ENCODE measurements at places on chromosomes 4 and X. TPM values are rescaled to one million over a fixed set of nuclear protein-coding genes. Genes with fewer than 3 reads are reported as not detected.

Gene SERPINA7
- total RNA-seq: not detected

GRCh38 chrX:13283512-13283911 lies 36.3 kb downstream of the ATXN3L start:
- no peak for DNase-seq

Gene EXOC1L
- total RNA-seq: not detected

Gene NPFFR2
- total RNA-seq: not detected

DNA sequence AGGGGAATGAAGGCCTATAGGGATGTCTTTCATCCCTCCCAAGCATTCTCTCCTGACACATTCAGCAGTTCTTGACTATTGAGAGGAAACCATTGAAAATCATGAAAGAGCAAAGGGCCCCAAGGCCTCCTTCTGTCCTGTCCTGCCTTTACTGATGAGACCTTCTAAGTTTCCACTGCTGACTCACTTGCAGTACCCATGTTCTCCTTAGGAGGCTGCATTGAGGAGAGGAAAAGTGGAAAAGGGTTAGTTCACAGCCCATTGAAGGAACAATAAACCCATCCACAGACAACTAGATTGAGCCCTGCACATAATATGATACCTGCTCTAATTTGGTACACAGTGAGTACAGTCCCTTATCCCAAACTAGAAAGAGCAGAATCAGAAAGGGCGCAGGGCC lies 115.1 kb upstream of the PNPLA4 start:
- no peak for DNase-seq

GRCh38 chr4:153189016-153189801 lies 15.0 kb upstream of the TRIM2 start:
- no peak for DNase-seq
